ENCODE measurements at places on chromosomes 6 and 20.

GRCh38 chr6:105867821-105868220, 218.3 kb upstream of the PRDM1 start:
- no peak for DNase-seq

DNA sequence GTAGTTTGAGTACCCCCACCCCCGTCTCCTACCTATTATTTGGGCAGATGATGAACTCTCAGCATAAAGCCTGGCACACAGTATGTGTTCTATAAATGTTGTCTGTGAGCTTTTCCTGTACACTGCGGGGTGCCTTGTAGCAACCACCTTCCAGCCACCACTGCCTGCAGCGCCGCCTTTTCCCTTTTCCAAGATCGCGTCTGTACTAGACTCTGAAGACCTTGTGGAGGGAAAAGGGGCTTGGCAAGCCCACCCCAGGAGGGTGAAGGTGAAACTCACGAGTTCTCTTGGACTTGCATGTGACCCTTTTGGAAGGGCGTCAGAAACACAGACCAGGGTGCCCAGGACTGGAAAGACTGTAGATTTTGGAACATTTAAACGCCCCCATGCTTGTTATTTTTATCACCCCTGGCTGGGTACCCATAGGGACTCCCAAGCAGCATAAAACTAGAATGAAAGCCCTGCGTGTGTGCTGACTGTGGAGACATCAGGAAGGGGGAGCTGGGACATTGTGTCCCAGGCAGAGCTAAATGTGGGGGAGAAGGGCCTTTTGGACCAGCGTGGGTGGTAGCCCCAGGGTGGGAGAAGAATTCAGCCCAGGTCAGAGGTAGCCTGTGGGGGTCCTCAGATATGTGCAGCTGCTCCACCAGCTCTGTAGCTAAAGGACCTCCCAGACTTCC, 8.3 kb downstream of the BAK1 start:
- DNase-seq, result no peak

DNA sequence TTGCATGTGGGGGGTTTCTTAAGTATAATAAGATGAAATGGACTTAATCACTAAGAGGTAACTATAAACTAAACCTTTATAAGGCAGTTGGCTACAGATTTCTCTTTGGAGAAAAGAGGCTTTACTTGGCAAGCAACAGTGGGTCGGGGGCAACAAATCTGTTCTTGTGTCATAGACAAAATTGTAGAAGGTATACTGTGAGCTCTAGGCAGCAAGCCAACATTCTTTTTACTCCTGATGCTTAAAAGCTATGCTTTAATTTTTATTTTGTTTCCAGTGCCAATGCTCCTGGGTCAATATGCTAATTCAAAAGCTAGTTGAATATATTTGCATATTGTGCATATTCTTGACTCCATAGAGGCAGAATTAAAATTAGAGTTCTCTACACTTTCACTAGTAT, 495.4 kb downstream of the BTBD3 start:
- DNase-seq, result no peak

DNA sequence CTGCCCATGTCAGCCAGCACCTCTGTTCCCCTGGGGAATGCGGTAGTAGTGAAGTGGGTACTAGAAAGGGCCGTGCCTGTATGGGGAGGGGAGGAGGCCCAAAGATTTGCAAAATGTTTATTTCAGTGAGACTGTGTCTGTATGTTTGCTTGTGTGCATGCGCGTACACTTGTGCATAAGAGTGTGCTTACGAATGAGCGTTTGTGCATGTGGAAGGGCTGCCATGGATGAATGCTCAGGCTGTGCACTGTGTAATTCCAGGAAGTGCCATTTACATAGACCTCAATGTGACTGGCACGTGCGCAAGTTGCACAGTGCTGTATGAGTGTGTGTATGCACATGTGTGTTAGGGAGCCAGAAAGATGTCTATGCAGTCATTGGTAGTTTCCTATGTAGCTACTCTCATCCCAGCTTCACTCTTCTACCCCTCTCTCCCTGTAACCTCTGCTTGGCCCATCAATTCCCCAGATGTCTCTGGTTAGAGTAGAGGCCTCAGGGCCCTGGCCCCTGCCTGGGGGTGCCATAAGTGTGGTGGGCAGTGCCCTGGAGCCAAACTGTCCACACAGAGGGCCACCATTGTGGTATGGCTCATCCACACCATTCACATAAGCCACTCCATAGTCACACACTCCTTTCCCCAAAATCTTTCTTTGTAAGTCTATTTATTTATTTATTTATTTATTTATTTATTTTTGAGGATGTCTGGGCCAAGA, 26.8 kb upstream of the SLC22A7 start:
- DNase-seq, result no peak

DNA sequence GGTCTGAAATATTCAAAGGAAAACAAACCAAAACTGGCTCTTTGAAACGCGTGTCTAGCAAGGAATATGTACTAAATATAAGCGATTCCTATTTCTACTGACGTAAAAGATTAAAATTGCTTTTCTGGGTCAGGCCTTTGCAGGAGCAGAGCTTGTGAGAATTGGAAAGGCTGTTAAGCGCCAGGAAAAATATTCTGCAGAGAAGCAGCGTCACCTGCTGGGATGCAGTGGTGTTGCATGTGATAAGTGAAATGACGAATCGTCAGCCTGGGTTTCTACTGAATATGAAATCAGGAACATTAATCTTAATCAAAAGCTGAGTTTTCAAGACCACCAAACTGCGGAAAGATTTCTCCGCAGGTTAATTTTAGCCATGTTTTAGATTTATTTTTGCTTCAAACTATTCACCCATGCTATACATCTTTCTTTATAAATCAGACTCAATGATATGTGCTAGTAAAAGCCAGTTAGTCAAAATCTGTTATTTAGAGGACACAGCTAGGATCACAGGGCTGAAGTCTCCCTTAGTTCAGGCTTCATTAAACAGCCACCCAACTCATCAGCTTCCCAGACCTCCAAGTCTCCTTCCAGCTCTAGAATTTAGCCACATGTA, 67.4 kb downstream of the ALDH8A1 start:
- DNase-seq, result peak; percentile 14

DNA sequence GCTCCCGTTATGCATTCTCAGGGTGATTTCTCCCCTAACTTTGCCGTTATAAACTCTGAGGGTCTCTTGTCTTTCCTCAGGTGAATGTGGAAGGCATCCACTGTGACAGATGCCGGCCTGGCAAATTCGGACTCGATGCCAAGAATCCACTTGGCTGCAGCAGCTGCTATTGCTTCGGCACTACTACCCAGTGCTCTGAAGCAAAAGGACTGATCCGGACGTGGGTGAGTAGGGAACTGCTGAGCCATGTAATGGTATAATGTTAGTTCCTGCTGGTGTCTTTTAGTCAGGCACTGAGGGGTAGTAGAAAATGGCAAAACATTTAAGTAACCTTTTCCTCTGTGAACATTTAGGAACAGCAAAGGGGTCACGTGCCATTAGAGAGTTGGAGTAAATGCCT, 395.4 kb downstream of the ARHGAP18 start:
- DNase-seq, result no peak

DNA sequence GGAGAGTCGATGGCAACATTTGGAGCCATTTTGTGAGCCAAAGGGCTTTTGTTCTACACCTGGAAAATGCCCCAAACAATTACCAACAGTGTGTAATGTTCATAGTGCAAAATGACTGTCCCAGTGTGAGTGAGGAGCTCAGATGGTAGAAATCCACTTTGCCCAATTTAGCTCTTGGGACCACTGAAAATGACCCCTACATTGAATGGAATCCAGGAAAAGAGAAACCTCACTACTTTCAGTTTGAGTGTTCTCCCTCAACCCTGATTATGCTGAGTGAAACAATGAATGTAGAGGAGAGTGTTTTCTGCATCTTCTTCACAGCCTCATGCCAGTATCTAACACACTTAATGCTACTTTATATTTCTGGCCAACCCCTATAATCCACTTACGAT, 84.9 kb upstream of the NRN1 start:
- no peak for DNase-seq

DNA sequence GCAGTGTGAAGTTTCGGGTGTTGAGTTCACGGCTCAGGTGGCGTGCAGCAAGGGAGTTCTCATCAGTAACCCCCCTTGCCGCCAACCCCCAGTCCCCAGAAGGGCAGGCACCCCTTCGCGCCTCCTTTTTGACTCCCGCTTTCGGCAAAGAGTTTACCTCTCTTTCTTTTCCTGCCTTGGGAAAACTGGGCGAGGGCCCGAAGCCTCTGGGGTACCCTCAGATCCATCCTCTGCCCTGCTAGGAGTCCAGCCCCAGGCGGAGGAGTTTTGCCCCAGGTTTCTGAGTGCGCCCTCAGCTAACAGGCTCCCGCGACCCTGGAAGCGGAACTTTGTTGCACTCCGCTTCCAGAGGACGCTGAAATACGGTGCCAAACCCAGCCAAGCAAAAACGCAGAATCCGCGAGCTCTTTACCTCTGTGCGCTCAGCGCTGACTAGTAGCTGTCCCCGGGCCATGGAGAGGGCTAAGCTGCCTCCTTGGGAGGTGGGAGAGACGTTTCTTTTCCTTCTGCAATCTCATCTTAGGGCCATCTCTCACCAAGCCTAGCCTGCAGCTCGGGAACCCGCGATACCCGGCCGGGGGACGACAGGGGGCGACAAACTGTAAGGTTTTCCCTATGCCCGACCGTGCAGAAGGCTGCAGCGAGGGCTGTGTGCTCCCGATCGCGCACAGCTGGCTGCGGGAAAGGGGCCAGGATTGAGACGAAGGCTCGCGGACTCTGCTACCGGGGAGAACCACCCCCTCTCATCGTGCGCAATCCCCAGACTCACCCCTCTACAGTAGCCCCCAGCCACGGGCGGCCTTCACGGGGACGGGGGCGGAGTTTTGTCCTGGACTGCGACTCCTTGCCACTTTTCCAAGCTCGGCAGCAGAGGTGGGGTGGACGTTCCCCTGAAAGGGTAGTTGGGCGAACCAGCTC, 2.7 kb upstream of the PAX1 start:
- DNase-seq, result no peak

DNA sequence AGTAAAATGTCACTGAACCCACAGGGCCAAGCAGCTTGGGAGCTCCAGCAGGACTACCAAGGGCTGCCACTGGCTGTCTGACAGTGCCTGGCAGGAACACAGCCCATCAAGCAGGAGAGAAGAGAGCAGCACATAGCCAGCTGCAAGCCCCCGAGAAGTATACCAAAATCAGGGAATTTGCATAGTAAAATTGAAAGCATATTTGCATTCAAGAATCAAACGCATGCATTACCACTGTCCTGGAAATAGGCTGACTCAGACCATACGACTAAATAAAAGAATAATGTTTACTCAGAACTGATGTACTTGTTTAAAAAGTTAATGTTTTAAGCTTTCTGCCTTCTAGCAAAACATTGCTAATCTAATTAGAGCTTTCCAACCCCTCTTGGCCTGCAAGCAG, 298.1 kb downstream of the TFAP2B start:
- DNase-seq, result no peak

- DNase-seq, result peak; percentile 6
Observed at GRCh38 chr6:116764961-116765841, at the start of gene FAM162B. Gene FAM162B (minus strand): TSS chr6:116765719. CDS start chr6:116765576, 143 bp downstream.

- DNase-seq, result no peak
Observed at GRCh38 chr6:125220712-125221111, 67.1 kb downstream of the TPD52L1 start.

- no peak for DNase-seq
Observed at GRCh38 chr6:103797738-103798137, 1062.0 kb downstream of the HACE1 start.

DNA sequence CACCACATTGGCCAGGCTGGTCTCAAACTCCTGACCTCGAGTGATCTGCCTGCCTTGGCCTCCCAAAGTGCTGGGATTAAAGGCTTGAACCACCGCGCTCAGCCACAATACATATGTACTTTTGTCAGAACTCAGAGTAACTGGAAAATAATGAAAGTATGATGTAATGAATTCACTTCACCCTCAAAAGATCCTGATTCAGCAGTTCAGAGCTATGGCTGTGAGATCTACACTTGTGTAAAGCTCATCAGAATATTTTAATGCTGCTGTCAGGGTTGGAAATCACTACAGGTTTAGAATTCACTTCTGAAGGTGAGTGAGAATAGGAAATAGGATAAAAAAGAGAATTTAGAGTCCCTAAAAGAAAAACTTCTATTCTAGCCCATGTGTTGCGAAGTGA, 464.5 kb upstream of the NRSN1 start:
- DNase-seq, result no peak

- DNase-seq, result no peak
Observed at GRCh38 chr6:169568314-169569087, 133.3 kb downstream of the WDR27 start.

DNA sequence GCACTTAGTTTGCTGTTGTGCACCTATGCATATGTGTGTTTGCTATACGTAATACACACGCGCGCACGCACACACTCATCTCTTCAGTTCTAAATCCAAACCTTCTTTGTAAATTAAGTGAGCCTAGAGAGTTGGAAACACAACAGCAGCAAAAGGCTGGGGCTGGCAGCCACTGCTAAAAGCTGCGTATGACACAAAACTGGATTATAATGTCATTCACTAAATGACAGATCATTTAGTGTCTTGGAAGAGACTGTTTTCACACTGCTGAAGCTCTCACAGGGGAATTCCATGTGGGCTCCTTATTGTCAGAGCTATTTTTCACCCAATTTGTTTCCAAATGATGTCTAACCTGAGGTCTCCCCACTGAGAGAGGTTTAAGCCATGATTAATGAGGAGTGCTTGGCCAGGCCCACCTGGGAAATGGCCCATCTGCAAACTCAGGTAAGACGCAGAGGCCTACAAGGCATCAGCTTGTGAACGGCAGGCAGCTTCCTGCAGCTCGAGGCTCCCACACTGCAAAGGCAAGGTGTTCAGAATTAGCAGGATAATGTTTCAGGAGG, 94.2 kb downstream of the OLIG3 start:
- DNase-seq, result no peak

- no peak for DNase-seq
Observed at GRCh38 chr6:127776320-127776719, 124.5 kb downstream of the THEMIS start.

- no peak for DNase-seq
Observed at GRCh38 chr20:51772236-51772635, 4.0 kb upstream of the ATP9A start.

DNA sequence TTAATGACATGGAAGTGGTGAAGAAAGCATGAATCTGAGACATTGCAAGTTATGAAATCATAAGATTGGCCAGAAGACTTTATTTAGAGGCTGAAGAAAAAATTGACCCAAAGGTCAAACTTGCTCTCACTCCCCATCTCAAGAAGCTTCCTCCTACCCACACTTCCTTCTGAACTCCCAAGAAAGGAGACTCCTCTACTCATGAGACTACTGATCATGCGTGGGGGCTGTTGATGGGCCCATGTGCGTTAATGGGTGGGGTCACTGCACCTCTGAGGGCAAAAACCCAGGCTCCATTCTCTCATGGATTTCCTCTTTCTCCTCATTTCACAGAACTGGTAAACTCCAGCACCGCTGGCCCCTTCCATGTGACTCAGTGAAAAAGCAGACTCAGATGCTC, 470.6 kb upstream of the ARID1B start:
- DNase-seq, result no peak

- no peak for DNase-seq
Observed at GRCh38 chr6:79634491-79635231, 3.5 kb downstream of the SH3BGRL2 start.

GRCh38 chr6:82078286-82078908, 169.1 kb downstream of the IBTK start:
- no peak for DNase-seq

GRCh38 chr6:40585223-40585622, 1.9 kb downstream of the LRFN2 start:
- DNase-seq, result no peak

GRCh38 chr6:14784596-14785492, 461.0 kb upstream of the JARID2 start:
- no peak for DNase-seq

All from T-helper 2 cell (primary cell).